SK-N-MC (cell line): ENCODE measurements at places on chromosomes 7 and 10.

- no peak for DNase-seq
Measured at GRCh38 chr10:122127943-122128342, 139.0 kb downstream of the TACC2 start.

DNA sequence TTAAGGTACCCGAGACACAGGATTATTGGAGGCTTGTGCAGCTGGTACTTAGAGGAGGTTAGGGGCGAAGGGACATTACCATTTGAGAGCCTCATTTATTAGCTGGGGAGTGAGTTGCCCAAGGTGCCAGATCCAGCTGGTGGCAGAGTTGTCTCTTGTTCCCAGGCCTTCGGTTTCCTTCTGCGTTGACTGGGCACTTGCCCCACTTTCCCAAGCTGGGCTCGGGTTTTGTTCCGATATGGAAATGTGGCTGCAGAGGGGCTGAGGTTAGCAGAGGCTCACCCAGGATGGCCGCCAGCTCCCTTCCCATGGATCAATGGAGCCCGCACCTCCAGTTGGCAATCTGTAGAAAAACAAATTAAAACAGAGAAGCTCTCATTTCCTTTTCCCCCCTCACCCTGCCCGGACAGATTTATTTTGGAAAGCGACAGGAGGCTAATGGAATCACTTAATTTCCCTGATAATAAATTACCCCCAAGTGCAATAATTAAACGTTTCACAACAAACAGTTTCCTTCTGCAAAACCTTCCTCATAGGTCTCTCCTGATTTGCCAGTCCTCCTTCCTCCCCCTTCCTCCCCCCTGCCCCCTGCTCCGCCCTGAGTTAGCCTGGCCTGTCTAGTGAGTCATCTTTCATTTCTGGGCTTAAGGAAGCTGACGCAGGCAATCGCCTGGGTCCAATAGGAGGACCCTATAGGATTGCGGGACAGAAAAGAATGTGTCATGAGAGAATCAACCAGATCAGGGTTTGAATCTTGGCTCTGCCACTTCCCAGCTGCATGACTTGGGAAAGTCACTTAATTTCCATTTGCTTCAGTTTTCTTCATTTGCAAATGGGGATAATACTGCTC is 51.7 kb downstream of the ADRA2A start:
- DNase-seq, result no peak

DNA sequence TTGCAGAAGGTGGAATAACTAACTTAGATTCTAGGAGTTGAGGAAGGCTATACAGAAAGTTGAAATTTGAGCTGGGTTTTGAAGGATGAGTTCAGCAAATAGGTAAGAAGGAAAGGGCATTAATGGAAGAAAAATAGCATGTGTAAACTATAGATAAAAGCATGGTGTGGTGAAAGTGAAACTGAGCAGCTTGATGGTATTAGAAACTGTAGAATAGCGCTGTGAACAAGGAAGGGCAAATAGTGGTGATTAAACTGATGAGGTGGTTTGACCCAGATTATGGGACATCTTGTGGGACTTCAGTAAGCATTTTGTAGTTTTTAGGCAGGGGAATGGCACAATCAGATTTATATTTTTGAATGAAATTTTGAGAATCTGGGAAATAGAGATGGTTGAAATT is 90.5 kb downstream of the EXOC6 start:
- DNase-seq, result no peak

- DNase-seq, result no peak
Measured at GRCh38 chr10:47019155-47020145, 108.2 kb downstream of the PTPN20 start.

DNA sequence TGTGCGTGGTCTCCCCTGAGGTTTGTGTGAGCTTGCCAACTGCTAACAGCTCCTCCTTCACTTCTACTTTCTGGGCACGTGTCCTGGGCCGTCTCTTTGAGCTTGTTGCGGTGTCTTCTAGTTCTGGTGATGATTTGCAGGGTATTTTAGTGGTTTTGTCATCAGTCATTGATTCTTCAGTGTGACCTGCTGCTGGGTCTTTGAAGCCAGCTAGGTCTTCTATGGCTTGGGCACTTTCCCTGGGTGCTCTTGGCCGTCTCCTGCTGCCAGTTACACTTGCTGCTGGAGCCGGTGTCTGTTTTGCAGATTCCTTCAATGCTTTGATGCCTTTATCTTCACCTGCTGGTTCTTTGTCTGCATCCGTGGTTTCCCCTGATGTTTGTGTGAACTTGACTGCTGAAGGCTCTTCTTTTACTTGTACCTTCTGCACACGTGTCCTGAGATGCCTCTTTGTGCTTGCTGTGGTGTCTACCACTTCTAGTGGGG is 23.0 kb downstream of the MKI67 start:
- no peak for DNase-seq

- no peak for DNase-seq
Measured at GRCh38 chr10:22742678-22743077, 28.3 kb upstream of the PIP4K2A start.

GRCh38 chr7:101898106-101898505 is 80.7 kb downstream of the CUX1 start:
- no peak for DNase-seq

DNA sequence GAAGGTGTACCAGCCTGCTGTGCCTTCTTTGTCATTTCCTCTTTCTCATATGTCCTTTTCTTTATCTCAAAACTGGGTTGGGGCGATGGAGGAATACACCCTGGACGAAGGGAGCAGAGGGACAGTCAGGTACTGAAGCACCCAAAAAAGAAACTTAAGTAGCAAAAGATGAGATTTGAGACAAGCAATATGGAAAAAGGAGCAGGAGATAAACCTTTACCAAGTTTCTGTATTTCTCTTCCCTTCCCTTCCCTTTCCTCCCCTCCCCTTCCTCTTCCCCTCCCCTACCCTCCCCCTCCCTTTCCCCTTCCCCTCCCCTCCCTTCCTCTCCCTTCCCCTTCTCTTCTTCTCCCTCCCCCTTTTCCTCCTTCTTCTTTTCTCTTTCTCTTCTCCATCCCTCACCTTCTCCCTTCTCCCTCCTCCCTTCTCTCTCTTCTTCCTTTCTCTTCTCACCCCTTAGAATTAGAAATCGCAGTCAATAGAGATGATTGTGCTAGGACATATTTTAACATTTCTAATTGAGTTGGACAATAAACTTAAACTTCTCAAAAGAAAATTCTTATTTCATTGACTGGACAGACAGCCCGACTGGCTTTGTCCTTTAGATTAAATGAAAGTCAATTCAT is 114.7 kb upstream of the PLXDC2 start:
- no peak for DNase-seq
